RWPE1 (cell line): ENCODE measurements at places on chromosomes 7 and 10.

GRCh38 chr10:75826846-75827245, 395.4 kb downstream of the LRMDA start:
- DNase-seq: no peak

- DNase-seq: no peak
These were observed 39.2 kb upstream of the PSMG3 start for GRCh38 chr7:1609023-1609422.

GRCh38 chr10:44809647-44810046, 101.5 kb upstream of the TMEM72 start:
- no peak for DNase-seq

DNA sequence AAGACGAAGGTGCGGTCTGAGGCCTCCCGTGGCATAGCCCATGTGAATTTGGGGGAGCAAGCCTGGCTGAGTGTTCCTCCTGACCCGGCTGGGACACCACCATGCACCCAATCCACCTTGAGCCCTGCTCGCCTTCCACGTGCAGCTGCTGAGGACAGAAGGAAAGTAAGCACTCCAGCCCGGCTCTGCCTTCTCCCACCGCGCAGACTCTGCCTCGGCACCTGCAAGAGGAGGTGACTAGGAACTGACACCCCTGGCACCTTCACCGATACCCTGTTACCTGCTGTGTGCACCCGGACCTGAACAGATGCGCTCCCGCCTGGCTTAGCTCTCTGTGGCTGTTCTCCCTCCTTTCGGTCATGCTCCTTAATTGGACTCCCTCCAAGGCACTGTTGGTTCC, 57.0 kb upstream of the OPN4 start:
- DNase-seq: no peak

GRCh38 chr7:45584261-45585210, 10.4 kb downstream of the ADCY1 start:
- no peak for DNase-seq

DNA sequence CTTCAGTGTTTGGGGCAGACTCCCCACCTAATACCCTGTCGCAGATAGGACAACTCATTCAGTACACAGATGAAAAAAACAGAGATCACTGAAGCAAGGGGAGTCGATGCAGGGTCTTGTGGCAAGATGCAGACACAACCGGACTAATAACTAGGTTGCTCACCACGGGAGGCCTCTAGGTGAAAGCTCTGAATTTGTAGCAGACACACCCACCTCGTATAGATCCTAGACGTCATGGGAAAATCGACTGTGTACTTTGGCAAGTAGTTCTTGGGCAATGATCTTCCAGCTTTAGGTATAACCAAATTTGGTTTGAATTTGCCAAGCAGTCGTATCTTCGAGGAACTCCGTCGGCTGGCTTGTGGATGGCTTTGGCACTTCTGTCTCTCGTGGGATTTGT, 88.1 kb downstream of the TCF7L2 start:
- DNase-seq: no peak

GRCh38 chr10:74272288-74272687, 121.3 kb downstream of the ADK start:
- no peak for DNase-seq

DNA sequence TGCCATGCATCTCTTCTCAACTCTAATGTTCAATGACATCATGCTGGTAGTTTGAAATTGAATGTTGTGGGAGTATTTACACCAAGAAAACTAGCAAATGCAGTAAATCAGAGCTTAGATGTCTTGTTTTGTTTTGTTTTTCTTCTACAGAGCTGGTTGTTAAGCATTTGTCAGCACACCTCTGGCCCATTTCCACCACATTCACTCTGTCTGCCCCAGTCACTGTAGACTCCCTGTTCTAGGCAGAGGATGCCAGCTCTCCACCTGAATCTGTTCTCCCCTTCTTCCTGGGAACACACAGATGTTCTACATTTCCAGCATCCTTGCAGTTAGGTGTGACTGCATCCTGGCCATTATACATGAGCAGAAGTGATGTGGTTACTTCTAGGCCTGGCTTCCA, 4.1 kb upstream of the ARHGAP22 start:
- no peak for DNase-seq

- DNase-seq: no peak
These were observed 164.8 kb downstream of the NRF1 start for GRCh38 chr7:129776362-129776722.

DNA sequence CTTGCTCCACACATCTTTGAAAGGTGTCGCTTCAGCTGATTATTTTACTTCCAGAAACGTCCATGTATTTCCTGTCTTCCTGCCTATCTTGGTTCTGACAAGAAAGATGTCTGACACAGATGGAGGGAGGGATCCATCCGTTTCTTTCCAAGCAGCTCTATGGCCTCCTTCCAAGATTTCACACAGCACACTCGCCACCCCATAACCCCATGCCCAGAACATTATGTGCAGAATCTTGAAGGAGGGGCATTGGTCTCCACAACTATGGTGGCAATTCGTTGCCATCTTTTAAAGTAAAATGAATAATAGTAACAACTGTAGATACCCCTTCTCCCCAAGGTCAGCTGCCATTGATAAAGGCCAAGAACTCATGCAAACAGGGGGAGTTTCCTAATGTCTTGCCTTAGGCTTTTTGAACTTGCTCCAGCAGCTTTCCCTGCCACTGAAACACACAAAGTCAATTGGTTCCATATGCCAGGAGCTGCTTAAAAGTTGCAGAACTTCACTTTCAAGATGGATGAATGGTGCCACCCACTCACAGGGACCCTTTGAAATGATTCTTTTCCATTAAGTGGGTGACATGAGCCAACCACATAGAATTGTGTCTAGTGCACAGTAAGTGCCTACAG, 60.0 kb downstream of the VSTM4 start:
- no peak for DNase-seq

DNA sequence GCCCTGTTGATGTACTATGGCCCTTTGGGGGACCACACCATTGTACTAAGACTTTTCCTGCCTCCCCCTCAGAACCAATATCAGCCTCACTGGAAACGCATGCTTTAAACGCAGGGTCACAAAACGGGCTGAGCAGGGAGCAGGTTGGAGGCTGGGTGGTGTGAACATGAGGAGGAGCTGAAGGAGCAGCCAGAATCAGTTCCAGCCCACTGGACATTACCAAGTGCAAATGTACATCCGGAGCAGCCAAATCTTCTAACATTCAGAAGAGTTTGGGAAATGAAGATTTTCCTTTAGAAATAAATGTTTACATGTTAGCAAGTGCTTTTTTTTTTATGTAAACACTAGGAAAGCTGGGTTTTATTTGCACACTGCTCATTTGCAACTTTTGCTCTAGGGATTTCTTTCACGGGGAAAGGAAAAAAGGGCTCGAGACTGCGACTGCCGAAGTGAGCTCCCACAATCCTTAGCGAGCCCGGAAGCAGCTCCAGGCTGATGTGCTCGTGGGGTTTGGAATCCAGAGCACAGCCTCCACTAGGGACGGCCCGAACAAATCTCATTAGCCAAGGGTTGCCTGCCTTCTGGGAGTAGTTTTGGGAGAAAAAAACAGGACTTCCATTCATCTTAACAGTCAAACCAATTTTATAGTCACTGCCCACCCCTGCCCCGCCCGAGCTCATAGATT, 108.0 kb upstream of the YAE1 start:
- DNase-seq: no peak

GRCh38 chr10:28036587-28036986, 37.7 kb upstream of the ODAD2 start:
- DNase-seq: no peak

DNA sequence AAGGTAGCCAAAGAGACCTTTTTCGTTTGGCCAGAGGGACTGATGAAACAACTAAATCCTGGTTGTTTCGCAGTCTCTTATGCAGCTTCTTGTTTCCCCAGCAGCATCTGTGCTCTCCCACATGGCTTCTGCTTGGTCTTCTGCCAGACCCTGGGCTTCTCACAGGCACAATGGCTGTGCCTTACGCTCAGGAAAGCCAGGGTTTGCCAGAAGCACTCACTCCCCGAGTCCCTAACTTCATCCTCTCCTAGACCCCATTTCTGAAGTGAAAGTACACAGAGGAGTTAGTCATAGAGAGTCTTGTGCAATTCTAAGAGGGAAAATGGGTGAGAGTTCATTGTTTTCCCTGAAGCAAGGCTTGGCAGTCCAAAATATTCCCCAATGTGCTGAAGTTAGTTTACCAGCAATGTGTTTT, 121.7 kb downstream of the EVX1 start:
- peak; percentile 53 for DNase-seq

- no peak for DNase-seq
These were observed 731.2 kb upstream of the IGFBP3 start for GRCh38 chr7:46652317-46652716.

DNA sequence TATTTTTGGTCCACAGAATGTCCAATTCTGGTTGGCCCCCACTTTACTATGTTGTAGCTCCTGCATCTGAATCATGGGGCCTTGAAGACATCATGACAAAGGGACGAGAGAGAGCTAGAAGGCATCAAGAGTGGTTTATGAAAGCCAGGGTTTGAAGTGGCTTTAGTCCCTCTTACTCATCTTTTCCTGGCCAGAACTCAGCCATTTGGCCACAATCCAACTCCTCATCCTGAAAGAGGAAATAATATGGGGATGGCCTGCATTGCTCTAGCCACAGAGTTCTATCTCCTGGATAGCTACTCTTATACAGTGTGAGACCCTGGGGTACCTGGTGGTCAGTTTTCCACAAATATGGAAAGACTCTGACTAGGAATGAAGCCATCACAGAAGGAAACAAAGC, 418.9 kb downstream of the XPNPEP1 start:
- DNase-seq: no peak

DNA sequence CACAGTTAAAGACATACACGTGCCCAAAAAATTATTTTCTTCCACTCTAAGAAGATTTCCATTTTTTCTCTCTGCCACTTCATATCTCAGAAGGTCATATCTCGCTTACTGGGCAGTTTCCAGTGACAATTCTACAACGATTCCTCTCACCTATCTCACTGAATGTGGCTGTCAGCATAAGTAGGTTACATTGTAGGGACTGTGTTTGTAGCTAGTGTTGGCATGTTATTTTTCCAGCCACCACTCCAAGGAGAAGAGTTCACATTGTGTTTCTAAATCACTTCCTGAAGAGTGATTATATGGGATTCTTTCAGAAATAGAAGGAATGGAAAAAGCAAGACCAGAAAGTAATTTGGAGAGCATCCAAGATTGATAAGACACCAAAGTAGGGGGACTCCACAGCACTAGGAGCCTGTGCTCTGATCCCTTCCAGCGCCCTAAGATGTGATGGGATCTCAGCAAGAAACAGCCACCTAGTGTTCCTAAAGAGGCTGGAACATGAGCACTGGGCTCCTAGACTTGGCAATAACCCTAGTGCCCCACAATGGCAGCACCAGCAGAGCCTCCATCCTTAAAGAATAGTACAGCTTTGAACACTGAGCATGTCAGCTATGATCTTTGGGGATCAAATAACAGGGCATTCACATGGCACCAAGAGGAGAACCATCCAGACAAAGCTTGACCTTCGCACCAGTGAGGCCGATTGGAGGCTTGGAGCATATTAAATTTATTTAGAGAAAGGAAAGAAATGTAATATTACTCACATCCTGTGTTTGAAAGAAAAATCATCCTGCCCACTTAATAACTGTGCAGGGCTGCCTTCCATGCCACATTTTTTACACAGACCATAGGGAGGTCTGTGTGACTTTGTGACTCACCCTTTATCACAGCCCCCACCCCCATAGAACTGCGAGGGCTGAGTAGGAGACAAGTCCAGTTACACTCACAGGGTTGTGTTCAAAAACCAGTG, 51.8 kb downstream of the CAV1 start:
- peak; percentile 74 for DNase-seq

- DNase-seq: no peak
These were observed 124.7 kb upstream of the UNC5B start for GRCh38 chr10:71087622-71088021.

DNA sequence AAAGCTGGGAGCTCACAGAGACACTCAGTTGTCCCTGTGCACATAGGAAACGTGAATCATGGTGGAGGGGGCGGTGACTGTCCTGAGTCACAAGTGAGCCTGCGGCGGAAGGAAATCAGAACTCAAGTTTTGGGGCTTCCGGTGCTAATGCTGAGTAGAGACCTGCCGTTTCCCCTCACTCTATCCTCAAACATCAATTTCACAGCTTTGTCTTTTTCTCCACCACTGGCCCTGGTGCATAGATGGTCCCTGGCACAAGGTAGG, 21.9 kb downstream of the ADCYAP1R1 start:
- no peak for DNase-seq

- DNase-seq: no peak
These were observed 102.2 kb downstream of the GFRA1 start for GRCh38 chr10:116170815-116171250.

DNA sequence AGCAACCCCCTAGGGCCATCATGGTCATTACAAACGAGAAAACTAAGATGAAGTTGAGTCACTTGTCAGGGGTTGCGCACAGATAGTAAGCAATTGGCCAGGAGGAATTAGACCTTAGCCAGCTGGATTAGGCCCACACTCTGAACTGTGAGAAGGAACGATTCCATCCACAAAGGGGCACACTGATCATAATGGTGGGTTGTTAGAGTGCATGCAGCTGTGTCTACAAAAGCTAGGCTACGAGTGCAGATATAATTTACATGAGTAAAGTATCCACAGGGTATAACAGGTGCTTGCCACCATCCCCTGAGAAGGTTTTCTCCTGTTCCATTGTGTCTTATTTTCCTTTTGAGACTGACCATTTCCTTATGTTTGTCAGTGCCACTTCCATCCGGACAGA, 16.6 kb upstream of the FAM170B start:
- no peak for DNase-seq

DNA sequence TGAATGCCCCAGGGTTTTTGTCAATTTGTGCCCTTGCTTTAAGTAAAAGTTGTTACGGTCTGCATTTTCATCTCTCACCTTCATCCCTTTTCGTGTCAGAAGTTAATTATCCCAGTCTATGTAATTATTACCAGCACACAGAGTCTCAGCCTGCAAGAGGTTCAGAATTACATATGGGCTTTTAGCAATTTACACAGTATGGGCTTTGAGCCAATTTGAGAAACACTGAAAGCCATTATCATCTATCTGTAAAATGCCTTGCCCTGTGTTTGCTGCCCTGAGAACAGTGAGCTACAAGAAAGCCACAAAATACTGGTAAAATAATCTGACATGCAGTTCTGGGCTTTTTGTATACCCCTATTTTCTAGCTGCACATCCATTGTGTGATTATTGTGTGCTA, 125.6 kb upstream of the STEAP4 start:
- no peak for DNase-seq

- peak; percentile 91 for DNase-seq
These were observed 90.8 kb downstream of the CHN2 start for GRCh38 chr7:29285444-29285793.

DNA sequence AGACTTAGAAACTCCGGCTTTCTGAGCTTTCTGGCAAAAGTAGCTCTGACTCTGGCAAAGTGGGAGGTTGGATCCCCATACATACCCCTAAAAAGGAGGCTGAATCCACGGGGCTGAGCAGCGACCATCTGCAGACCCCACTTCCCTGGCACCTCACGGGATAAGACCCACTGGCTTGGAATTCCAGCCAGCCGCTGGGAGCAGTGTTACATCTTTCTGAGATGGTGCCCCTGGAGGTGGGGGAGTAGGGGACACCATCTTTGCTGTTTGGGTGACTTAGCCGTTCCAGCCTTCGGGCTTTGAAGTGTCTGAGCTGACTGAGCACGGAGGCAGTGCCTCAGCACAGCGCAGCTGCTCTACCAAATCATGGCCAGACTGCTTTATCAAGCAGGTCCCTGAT, 45.0 kb upstream of the GRM3 start:
- DNase-seq: no peak

- DNase-seq: peak; percentile 51
These were observed 84.0 kb downstream of the ANLN start for GRCh38 chr7:36473454-36474282.
